ENCODE measurements at places on chromosomes 2 and 18.

DNA sequence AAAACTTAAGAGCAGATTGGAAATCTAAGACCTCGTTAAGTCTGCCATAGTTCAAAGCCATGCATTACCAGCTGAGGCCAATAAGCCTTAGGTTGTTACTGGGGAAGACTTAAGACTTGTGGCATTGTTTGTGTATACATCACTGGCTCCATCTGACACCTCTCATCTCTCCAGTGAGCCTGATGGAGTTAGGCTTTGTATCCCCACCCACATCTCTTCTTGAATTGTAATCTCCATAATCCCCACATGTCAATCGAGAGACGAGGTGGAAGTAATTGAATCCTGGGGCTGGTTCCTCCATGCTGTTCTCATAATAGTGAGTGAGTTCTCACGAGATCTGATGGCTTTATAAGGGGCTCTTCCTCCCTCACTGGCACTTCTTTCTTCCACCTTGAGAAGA is 404.6 kb downstream of the ARHGAP15 start:
- no peak for DNase-seq

DNA sequence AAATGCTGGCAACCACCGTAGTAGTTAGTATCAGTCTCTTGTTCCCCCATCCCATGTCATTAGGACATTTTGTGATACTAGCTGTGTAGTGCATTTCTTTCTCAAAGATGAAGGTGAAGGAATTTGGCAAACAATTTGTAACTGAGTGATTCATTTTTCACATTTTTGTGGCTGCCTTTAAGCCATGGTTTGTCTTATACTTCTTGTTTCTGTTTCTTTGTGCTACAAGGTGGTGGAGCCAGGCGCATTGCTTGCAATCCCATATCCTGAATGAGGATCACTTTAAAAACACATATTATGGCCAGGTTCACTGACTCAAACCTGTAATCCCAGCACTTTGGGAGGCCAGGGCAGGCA is 40.6 kb downstream of the GPD2 start:
- no peak for DNase-seq

GRCh38 chr2:70920367-70920715 is 15.4 kb upstream of the ATP6V1B1 start:
- DNase-seq: no peak

GRCh38 chr2:69082430-69082997 is 69.5 kb downstream of the ANTXR1 start:
- DNase-seq: no peak

DNA sequence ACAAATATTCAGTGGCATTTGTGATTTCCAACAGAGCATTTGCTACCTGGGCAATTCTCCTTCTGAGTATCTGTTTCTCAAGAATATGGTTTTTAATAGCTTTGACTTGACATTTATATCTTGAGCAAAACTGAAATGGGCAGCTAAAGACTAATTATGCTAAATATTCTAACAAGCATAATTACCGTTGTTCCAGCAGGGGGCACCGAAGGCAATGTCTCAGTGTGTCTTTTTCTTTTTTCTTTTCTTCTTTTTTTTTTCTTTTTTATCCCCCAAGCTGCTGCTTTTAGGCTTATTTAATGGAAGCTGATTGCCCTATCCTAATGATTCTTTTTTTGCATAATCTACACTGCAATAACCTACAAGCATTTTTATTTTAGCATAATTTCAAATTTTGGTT is 138.9 kb upstream of the NABP1 start:
- DNase-seq: no peak

GRCh38 chr2:43088143-43089073 is 138.0 kb downstream of the ZFP36L2 start:
- DNase-seq: no peak

GRCh38 chr2:201668402-201668910 is 25.2 kb upstream of the TMEM237 start:
- DNase-seq: no peak

DNA sequence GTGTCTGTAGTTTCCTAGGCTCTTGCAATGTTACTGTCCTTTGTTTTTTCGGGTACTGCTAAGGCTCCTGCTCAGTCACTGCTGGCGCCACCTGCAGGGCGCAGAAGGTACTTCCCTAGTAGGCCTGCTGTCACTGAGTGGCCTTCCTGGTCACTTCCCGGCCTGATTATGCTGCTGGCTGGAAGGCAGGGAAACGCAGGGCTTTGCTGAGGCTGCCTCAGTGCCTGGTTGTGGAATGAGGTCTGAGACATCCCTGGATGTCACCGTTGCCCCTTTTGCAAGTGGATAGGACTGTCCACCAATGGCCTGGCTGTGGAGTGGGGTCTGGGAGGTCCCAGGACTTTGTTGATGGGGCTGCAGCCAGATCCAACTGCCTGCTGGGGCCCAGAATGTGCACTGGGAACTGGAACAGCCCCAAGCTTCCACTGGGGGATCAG is 13.1 kb downstream of the DAW1 start:
- peak; percentile 51 for DNase-seq

DNA sequence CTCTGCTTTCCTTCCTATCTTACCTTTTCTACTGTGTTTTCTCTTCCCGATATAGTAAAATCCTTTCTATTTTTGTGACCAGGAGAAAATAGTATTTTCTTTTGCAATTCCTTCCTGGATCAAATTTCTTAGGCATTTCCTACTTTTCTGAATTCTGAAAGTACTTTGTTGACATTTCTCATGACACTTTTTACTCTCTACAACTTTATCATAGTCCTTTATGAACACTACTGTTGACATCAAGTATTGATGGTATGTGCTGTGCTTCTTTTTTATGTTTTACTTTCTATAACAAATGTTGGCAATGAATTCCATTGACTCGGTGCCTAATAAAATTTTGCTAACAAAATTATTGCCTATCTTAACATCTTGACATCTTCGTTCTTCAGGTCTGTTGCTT is 217.7 kb upstream of the TCF4 start:
- DNase-seq: no peak

DNA sequence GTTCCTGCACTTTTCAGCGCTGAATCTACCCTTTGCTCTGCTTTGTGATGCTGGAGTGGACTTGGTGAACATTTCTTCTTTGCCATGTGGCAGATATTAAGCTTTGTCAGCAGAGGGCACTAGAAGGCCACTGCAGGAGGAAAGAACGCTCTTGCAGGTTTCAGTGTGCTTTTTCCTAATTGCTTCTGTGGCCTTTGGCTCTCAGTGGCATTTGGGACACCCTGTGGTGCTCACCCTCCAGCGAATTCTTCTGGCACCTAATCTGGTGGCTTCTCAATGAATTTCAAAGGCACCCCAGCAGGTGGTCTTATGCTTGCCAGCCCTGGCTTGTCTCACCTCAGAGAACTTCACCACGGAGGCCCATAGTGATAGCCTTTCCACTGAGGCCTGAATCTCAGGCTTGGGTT is 146.7 kb downstream of the MYO3B start:
- peak; percentile 8 for DNase-seq
